Activated CD4-positive, alpha-beta memory T cell treated with anti-CD3 and anti-CD28 coated beads for 36 hours (primary cell): ENCODE measurements at places on chromosomes 7 and 10. TPM values are rescaled to one million over a fixed set of nuclear protein-coding genes. Genes with fewer than 3 reads are reported as not detected.

Gene AUTS2
- total RNA-seq = 4.0 TPM

- H3K36me3 ChIP-seq = no peaks in the 10 kb centered on the region
- no peaks in the 10 kb centered on the region for H3K4me1 ChIP-seq
- no peak for DNase-seq
Measured at GRCh38 chr10:4568731-4569130, 257.3 kb upstream of the AKR1E2 start.

DNA sequence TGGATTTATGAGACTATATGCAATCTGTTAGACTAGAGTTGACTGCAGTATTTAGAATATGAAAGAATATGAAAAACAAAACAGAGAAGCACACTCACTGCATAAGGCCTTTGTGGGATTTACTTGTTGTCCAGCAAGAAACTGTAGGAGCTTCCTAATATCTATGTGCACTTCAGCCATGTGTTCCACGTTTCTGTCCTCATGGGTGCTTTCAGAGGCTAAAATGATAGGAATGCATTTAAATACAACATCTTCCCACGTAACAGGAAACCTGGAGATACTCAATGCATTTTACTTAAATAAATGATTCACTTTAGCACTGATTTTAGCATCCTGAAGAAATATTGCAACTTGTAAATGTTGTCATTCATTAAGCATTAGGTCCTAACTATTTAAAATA lies 11.7 kb downstream of the HUS1 start:
- H3K36me3 ChIP-seq = peaks cover 65% of the 10 kb centered on the region
- no peak overlapping the region for H3K27ac ChIP-seq
- no peak for DNase-seq
- H3K4me1 ChIP-seq = peaks cover 17% of the 10 kb centered on the region

Gene ADAM12
- total RNA-seq = 0.97 TPM

Gene PDGFA
- 6.3 TPM for total RNA-seq

GRCh38 chr7:124722292-124722691 lies 43.3 kb downstream of the GPR37 start:
- no peaks in the 10 kb centered on the region for H3K27me3 ChIP-seq
- no peak for DNase-seq
- no peak overlapping the region for H3K27ac ChIP-seq
- no peaks in the 10 kb centered on the region for H3K4me1 ChIP-seq
- H3K36me3 ChIP-seq = no peaks in the 10 kb centered on the region

DNA sequence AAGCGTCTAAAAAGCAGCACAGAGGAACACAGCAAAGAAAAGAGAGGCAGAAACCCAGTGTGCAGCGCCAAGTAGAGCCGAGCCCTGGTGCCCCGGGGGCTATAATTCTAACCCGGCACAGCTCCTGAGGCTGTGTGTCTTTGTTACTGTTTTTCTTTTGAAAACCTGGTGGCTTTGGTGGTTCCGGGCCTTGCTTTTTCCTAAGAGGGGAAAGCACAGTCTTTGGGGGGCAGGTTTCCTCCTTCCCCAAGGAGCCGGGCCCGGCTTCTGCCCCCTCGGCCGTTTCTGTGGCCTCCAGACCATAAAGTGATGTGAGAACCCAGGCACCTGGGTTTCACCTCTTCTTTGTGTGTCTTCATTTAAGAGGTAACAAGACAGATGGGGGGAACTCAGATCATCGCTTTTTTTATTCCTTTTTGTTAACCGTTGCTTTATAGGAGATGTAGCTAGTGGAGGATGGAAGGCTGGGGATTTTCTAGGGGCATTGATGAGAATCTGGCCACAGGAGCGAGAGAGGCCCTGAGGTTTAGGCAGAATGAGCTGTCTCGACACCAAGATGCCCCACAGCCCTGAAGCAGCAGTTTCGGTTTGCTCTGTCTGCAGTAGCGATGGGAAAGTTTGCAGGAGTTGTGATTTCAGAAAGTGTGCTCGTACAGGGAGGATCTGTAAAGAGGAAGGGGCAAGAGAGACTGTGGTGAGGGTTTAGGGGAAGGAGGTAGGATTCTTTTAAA lies 367.8 kb upstream of the GALNT17 start:
- peak overlapping the region; percentile 15 for H3K27ac ChIP-seq
- peak overlapping the region; percentile 33 for H3K4me3 ChIP-seq
- H3K27me3 ChIP-seq = no peaks in the 10 kb centered on the region
- peaks cover 2% of the 10 kb centered on the region for H3K36me3 ChIP-seq

DNA sequence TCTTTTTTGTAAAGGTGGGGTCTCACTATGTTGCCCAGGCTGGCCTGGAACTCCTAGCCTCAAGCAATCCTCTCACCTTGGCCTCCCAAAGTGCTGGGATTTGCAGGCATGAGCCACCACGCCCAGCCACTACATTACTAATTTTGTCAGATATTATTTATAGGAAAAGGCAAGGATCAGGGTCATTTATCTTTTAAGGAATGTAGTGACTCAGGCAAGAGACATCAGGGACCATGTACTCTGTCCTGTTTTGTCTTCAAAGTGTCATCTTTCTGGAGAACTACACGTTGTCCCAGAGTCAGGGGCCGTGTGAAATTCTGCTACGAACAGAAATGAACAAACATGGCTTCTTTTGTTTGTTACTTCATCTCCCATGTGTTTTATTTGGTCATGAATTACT lies 105.3 kb downstream of the NPTX2 start:
- H3K4me1 ChIP-seq = no peaks in the 10 kb centered on the region
- peaks cover 3% of the 10 kb centered on the region for H3K27me3 ChIP-seq
- no peak overlapping the region for H3K27ac ChIP-seq
- no peak for DNase-seq
- H3K36me3 ChIP-seq = no peaks in the 10 kb centered on the region

DNA sequence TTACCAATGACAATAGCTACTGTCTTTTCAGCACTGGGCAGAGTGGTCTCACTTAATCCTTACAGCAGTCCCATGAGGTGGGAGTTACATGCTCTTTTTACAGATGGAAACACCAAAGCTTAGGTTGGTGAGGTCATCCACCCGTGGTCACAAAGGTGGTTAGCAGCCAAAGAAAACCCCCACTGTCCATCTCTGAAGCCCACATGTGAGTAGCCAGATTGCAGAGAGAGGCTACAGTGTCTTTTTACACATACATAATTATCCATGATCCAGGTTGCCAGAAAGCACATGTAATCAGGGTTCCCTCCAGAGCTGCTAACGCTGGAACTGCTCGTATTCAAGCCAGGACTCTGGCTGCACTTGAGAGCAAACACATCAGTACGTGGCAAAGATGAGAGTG lies 24.6 kb upstream of the ANKRD2 start:
- H3K36me3 ChIP-seq = no peaks in the 10 kb centered on the region
- H3K4me3 ChIP-seq = no peak overlapping the region
- peaks cover 2% of the 10 kb centered on the region for H3K27me3 ChIP-seq
- DNase-seq = no peak
- H3K27ac ChIP-seq = no peak overlapping the region

DNA sequence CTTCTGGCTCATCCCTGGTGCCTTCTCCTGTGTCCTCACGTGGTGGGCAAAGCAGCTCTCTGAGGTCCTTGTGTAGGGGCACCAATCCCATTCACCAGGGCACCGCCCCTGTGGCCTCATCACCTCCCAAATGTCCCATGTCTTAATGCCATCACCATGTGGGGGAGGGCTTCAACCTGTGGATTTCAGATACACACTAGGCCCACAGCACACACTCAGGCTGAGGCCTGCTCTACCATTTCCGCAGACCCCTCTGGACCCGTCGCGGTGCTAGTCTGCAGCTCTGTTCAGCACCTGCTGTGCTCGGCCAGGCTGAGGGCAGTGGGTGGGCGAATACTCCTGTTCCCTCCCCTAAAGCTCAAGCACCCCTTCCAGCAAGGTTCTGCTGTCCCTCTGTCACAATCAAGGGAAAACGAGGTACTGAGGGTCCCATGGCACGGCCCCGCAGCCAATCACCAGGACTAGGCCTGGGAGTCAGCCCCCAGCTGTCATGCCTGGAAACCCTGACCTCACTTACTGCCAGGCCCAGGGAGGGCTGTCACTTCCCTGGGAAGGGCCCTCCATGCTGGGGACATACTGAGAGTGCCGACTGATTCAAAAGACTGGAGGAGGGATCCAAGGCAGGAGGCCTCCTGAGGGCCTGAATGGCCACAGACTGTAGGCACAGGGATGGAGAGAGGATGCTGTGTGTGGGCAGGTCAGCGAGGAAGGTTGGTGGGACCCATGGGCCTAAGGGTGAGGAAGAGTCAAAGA lies 123.8 kb upstream of the RET start:
- peak; percentile 5 for DNase-seq
- H3K4me3 ChIP-seq = no peak overlapping the region
- H3K4me1 ChIP-seq = no peaks in the 10 kb centered on the region
- no peak overlapping the region for H3K27ac ChIP-seq
- no peaks in the 10 kb centered on the region for H3K36me3 ChIP-seq
- peaks cover 5% of the 10 kb centered on the region for H3K27me3 ChIP-seq

- no peak overlapping the region for H3K4me3 ChIP-seq
- H3K4me1 ChIP-seq = peaks cover 5% of the 10 kb centered on the region
- H3K27me3 ChIP-seq = peaks cover 20% of the 10 kb centered on the region
- no peaks in the 10 kb centered on the region for H3K36me3 ChIP-seq
Measured at GRCh38 chr10:13741438-13741837, 154.7 kb downstream of the PRPF18 start.

GRCh38 chr10:100158044-100158805 lies 27.6 kb downstream of the ERLIN1 start:
- no peaks in the 10 kb centered on the region for H3K27me3 ChIP-seq
- peaks cover 55% of the 10 kb centered on the region for H3K36me3 ChIP-seq
- peaks cover 24% of the 10 kb centered on the region for H3K4me1 ChIP-seq
- no peak overlapping the region for H3K27ac ChIP-seq
- DNase-seq = no peak
- no peak overlapping the region for H3K4me3 ChIP-seq

- peak; percentile 22 for DNase-seq
- H3K27ac ChIP-seq = no peak within 1 kb of the TSS
- H3K4me3 ChIP-seq = peak within 1 kb of the TSS; percentile 49
- H3K4me1 ChIP-seq = peaks cover 3% of the 10 kb centered on the region
Measured at GRCh38 chr10:13001041-13001886, at the start of gene CCDC3. Gene CCDC3, minus strand, starts transcription at chr10:13001713. Its CDS starts 143 bp downstream, at chr10:13001570.

Gene GPR15LG
- total RNA-seq = not detected

Gene SLC26A3
- total RNA-seq = not detected

Gene CCDC146
- total RNA-seq = 1.0 TPM

Gene TFPI2
- not detected for total RNA-seq
